Activated B cell treated with CpG ODN at 0.5 μM for 24 hours (primary cell): ENCODE measurements at places on chromosomes 12 and 14. TPM values are rescaled to one million over a fixed set of nuclear protein-coding genes. Genes with fewer than 3 reads are reported as not detected.

Gene TAMALIN
- total RNA-seq: 47.6 and 52.8 TPM in 2 replicates

Gene KCNK13
- total RNA-seq: not detected in 2 replicates

Gene GYS2
- total RNA-seq: not detected in 2 replicates

Gene ERGIC2
- 43.7 TPM in 2 replicates for total RNA-seq

Gene EGLN3
- total RNA-seq: 0.33 and 0.46 TPM in 2 replicates

Gene CAPZA3
- total RNA-seq: not detected in 2 replicates

Gene PROX2
- 0.07 TPM in 1 of 2 replicates, not detected in the other for total RNA-seq

Gene KLHL33
- total RNA-seq: 0.42 and 0.53 TPM in 2 replicates

Gene OVCH1
- total RNA-seq: not detected in 2 replicates

Gene NCOR2
- 136 and 154 TPM in 2 replicates for total RNA-seq

Gene DHRS7
- 41.5 and 47.1 TPM in 2 replicates for total RNA-seq

- no peaks in the 10 kb centered on the region for H3K36me3 ChIP-seq
- H3K27ac ChIP-seq: no peak overlapping the region
- peaks cover 17% of the 10 kb centered on the region for H3K27me3 ChIP-seq
- no peak overlapping the region for H3K4me3 ChIP-seq
Measured at GRCh38 chr14:104980611-104981531, 2.7 kb upstream of the AHNAK2 start.

- DNase-seq: peak; percentile 21
- H3K27ac ChIP-seq: peak overlapping the region; percentile 91
Measured at GRCh38 chr12:122646517-122647217, 56.5 kb downstream of the HCAR2 start.

GRCh38 chr14:99718811-99719192 is 34.7 kb downstream of the CYP46A1 start:
- H3K4me3 ChIP-seq: no peak overlapping the region
- H3K27me3 ChIP-seq: peaks cover 8% of the 10 kb centered on the region
- no peaks in the 10 kb centered on the region for H3K36me3 ChIP-seq
- H3K4me1 ChIP-seq: peaks cover 3% of the 10 kb centered on the region
- DNase-seq: no peak
- no peak overlapping the region for H3K27ac ChIP-seq

DNA sequence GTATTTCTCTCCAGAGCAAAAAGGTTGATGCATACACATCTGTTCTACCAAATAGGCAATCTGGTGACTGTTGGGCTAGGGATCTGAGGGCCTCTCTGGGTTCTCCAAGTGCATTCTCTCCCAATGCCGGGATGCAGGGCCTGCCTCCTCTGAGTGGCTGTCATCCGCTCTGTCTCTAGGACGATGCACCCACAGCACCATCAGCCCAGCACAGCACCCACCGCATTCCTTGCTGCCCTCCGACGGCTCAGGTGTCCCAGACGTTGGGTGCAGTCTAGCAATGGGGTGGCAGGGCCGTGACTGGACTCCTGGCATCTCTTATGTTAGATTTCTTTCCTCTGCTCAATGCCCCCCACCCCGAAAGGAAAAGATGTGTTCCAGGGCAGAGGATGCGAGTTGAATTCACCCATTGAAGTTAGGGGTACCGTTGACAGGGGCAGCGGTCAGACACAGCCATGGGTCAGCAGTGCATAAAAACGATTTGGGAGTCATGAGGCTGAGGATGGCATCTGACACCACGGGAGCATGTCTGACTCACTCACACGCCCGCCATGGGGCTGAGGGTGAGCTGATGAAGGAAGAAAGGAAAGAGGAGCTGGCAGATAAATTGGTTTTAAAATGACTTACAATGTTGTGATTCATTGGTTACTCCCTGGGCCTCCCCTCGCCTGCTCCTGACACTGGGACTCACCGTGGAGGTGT is 93.2 kb upstream of the C14orf180 start:
- no peaks in the 10 kb centered on the region for H3K36me3 ChIP-seq
- no peak for DNase-seq
- H3K4me1 ChIP-seq: no peaks in the 10 kb centered on the region
- no peak overlapping the region for H3K27ac ChIP-seq

DNA sequence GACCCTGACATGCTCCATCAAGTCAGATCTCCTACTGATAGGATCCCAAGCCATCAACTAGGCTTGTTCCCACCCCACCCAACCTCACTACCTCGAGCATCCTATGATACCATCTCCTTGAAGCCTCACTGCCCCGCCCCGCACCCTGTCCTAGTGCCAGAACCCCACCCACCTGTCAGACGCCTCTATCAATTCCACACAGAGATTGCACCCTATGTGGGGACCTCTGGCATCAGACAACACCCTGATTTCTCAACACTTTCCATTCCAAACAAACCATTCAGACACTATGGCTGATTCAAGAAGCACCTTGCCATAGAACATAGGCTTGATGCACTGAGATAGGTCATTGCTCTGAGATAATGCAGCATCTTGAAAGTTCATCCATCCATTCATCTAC is 3.1 kb upstream of the GLTP start:
- peaks cover 4% of the 10 kb centered on the region for H3K36me3 ChIP-seq
- peaks cover 39% of the 10 kb centered on the region for H3K4me1 ChIP-seq
- H3K27ac ChIP-seq: no peak overlapping the region

- no peaks in the 10 kb centered on the region for H3K27me3 ChIP-seq
- H3K4me1 ChIP-seq: no peaks in the 10 kb centered on the region
- no peaks in the 10 kb centered on the region for H3K36me3 ChIP-seq
- no peak overlapping the region for H3K4me3 ChIP-seq
Measured at GRCh38 chr14:83470466-83470865, 1936.8 kb upstream of the SEL1L start.

DNA sequence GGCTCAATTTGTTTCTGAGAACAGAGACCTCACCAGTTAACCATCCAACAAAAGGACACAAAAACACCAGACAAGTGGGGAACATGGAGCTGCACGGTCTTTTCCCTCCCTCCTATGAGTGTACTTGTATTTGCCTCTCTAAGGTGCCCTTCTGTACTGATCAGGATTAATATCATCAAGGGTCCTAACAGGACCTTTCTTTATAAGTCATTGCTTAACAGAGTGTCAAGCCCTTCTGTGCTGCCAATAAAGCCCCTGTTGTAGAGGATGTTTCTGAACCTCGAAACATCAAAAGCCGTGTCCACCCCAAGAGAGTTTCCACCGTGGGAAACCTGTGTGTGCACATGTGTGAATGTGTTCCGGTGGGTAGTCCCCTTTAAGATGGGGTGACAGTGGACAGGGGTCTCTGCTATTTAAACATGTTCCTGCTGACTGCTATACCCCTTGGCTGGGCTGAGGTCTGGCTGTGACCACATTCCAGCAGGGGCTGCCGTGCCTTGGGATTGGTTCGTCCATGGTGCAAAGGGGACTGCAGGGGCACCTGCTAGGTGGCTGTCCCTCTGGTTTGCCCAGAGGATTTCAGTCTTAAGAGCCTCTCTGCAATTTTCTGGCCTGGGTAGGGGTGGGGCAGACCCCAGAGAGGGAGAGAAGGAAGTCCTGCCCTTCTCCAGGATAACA is 6.0 kb downstream of the ESRRB start:
- H3K4me1 ChIP-seq: peaks cover 3% of the 10 kb centered on the region
- H3K36me3 ChIP-seq: no peaks in the 10 kb centered on the region
- DNase-seq: no peak
- H3K27me3 ChIP-seq: peaks cover 67% of the 10 kb centered on the region

- peaks cover 32% of the 10 kb centered on the region for H3K4me1 ChIP-seq
- H3K36me3 ChIP-seq: peaks cover 80% of the 10 kb centered on the region
- H3K27ac ChIP-seq: no peak overlapping the region
- H3K4me3 ChIP-seq: no peak overlapping the region
- H3K27me3 ChIP-seq: no peaks in the 10 kb centered on the region
- no peak for DNase-seq
Measured at GRCh38 chr12:49052451-49053208, 8.0 kb downstream of the KMT2D start.

DNA sequence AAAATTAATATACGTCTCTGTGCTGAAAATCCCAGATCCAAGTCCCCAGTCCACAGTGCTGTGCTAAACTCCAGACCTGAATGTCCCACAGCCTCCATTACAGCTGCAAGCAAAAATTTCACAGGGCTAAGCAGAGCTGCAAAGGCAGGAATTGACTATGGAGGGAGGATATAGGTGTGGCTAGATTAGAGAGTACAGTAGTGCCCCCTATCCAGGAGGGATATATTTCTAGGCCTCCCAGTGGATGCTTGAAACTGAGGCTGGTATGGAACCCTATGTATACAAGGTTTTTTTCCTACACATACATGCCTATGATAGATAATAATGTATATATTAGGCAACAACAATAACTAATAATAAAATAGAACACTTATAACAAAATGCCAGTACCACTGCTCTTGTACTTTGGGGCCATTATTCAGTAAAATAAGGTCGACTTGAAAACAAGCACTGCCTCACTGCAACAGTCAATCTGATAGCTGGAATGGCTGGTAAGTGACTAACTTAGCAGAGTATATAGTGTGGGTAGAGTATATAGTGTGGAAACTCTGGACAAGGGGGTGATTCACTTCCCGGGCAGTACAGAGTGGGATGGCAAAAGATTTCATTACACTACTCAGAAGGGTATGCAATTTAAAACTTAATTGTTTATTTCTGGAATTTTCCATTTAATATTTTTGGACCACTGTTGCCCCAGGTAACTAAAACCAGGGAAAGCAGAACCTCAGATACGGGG is 82.7 kb downstream of the C14orf132 start:
- DNase-seq: no peak
- no peak overlapping the region for H3K4me3 ChIP-seq
- H3K27ac ChIP-seq: no peak overlapping the region
- peaks cover 4% of the 10 kb centered on the region for H3K27me3 ChIP-seq
- H3K4me1 ChIP-seq: peaks cover 34% of the 10 kb centered on the region

GRCh38 chr14:95431199-95432143 is 85.0 kb downstream of the SYNE3 start:
- no peak overlapping the region for H3K27ac ChIP-seq
- H3K36me3 ChIP-seq: peaks cover 89% of the 10 kb centered on the region
- H3K4me1 ChIP-seq: peaks cover 3% of the 10 kb centered on the region

GRCh38 chr12:26028953-26029735 is 70.7 kb downstream of the RASSF8 start:
- no peaks in the 10 kb centered on the region for H3K36me3 ChIP-seq
- no peak for DNase-seq
- H3K27ac ChIP-seq: no peak overlapping the region
- no peaks in the 10 kb centered on the region for H3K4me1 ChIP-seq

GRCh38 chr12:45381351-45381750 is 165.5 kb downstream of the ANO6 start:
- H3K4me3 ChIP-seq: no peak overlapping the region
- H3K4me1 ChIP-seq: no peaks in the 10 kb centered on the region
- DNase-seq: no peak
- peaks cover 63% of the 10 kb centered on the region for H3K36me3 ChIP-seq
- no peak overlapping the region for H3K27ac ChIP-seq

GRCh38 chr12:71010143-71010479 is 89.6 kb upstream of the PTPRR start:
- no peak overlapping the region for H3K4me3 ChIP-seq
- no peaks in the 10 kb centered on the region for H3K27me3 ChIP-seq

- H3K36me3 ChIP-seq: peaks cover 3% of the 10 kb centered on the region
- H3K4me3 ChIP-seq: no peak overlapping the region
- DNase-seq: no peak
- H3K4me1 ChIP-seq: peaks cover 50% of the 10 kb centered on the region
- no peak overlapping the region for H3K27ac ChIP-seq
Measured at GRCh38 chr14:102690509-102691286, 86.6 kb upstream of the TRAF3 start.

DNA sequence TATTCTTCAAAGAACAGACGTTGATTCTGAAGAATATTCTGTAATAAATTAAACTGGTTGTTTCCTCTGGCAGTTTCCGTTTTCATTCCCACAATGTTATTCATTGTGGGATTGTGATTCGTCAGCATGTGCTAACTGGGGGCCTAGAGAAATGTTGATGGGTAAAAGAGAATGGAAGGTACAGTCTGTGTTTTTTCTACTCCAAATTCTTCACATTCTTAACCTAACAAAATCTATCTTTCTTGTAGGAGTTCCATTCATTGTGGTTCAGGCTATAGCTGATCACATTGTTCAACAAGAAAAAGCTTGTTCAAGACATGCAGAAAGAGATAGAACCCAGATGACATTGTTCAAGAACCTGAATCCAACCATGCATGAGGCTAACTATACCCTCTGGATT is 5.9 kb downstream of the CD163 start:
- no peak for DNase-seq
- H3K4me1 ChIP-seq: no peaks in the 10 kb centered on the region
- no peak overlapping the region for H3K4me3 ChIP-seq
- H3K36me3 ChIP-seq: no peaks in the 10 kb centered on the region

DNA sequence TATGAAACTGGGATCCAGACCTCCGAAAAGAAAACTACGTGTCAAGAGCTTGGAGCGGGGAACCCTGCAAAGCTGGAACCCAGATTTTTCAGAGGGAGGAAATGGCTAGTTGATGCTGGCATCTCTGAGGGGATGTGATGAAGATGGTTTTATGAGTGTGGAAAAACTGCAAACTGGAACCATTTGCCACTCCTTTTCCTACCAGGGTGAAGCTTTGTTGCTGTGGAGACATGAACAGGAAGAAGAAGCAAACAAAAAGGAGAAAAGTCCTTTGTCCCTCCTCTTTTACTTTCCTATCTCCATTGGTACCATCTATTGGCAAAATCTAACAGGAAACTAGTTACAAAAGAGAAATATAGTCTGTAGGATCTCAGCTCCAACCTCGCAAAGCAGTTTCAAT is 39.2 kb downstream of the CDK17 start:
- peaks cover 9% of the 10 kb centered on the region for H3K36me3 ChIP-seq
- H3K27ac ChIP-seq: no peak overlapping the region
- H3K27me3 ChIP-seq: no peaks in the 10 kb centered on the region

DNA sequence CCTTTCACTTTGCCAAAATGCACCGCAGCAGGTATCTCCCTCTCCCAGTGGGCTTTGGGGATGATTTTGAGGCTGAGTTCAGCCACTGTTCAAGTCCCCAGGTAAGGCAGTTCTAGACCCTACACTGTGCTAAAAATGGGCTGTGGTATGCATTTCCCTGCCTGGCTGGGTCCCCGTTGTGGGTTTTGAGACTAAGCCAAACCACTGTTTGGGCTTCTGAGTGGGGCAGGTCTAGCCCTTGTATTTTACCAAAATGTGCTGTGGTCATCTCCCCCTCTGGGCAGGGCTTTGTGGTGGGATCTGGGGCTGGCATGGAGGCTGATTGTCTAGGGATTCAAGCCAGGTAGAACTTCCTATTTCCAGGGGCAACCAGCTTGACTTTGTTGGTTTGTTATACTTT is 13.6 kb upstream of the OR4Q3 start:
- H3K4me1 ChIP-seq: no peaks in the 10 kb centered on the region
- no peaks in the 10 kb centered on the region for H3K27me3 ChIP-seq
- H3K27ac ChIP-seq: no peak overlapping the region
